NCI-H345 (cell line): ENCODE measurements at places on chromosomes 16 and 17.

DNA sequence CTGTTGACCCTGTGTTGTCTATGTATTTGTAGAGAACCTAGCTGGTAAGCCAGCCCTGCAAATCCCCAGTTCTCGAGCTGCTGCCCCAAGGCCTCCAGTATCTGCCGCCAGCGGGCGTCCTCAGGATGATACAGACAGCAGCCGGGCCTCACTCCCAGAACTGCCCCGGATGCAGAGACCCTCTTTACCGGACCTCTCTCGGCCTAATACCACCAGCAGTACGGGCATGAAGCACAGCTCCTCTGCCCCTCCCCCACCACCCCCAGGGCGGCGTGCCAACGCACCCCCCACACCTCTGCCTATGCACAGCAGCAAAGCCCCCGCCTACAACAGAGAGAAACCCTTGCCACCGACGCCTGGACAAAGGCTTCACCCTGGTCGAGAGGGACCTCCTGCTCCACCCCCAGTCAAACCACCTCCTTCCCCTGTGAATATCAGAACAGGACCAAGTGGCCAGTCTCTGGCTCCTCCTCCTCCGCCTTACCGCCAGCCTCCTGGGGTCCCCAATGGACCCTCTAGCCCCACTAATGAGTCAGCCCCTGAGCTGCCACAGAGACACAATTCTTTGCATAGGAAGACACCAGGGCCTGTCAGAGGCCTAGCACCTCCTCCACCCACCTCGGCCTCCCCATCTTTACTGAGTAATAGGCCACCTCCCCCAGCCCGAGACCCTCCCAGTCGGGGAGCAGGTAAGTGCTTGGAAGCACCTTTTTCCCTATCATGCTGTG is 23.1 kb upstream of the CDC6 start:
- no peak for DNase-seq

DNA sequence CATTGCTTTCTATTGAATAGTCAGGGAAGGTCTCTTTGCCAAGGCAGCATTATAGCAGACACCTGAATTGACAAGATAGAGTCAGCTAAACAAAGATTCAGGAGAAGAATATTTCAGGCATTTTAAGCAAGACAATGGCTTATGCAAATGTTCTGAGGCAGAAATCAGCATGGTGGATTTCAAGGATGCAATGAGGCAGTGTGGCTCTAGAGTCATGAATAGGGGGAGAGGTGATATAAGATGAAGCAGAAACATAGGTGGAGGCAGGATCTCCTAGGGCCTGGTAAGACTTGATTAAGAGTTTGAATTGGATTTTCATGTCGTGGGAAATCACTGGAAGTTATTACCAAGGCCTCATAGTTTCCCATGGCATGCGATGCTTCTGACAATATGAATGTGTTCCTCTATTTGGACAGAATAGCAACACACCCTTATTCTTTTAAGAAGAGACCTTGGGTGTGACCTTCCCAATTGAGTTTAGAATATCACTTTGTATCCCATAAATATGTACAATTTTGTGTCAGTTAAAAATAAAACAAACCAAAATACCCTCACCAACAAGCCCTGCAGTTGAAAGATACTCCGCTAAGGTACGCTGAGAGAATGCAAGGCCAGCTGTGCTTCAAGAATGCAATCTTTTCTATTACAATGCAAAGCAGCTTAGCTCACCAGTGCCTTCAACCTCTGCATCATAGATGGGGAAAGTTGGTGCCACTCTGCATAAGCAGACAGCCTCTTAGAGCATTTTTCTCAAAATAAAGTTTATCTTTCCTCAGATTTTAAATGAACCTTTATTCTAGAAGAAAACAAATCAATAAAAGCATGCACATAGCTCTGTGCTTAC is 139.6 kb upstream of the SALL1 start:
- no peak for DNase-seq

DNA sequence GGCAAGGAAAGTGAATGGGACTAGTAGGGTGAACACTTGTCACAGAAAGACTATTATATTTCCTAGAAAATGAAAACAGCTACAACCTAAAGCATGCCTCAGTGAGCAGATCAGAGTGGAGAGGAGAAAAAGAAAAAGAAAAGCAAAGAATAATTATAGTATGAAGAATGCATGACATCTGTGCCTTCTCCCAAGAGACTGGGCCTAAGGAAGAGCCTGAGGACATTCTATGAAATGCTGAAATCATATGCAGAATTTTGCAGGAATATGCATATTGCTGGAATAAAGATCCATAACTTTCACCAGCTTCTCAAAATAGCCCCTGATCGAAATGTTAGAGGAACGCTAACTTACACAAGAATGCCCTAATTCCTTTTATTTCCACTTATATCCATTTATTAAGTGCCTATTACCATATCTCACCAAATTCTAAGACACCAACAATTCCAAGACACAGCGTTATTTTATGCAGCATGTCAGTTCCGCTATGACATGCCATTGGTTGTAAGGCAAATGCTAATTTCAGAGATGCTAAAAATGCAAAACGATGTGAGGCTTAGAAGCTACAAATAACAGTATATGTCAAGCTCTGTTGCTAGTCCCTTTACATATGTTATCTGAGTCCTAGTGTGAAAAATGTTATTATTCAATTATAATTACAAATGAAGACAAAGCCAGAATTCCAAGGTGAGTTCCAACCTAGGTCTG is 171.0 kb downstream of the SLC39A11 start:
- no peak for DNase-seq

DNA sequence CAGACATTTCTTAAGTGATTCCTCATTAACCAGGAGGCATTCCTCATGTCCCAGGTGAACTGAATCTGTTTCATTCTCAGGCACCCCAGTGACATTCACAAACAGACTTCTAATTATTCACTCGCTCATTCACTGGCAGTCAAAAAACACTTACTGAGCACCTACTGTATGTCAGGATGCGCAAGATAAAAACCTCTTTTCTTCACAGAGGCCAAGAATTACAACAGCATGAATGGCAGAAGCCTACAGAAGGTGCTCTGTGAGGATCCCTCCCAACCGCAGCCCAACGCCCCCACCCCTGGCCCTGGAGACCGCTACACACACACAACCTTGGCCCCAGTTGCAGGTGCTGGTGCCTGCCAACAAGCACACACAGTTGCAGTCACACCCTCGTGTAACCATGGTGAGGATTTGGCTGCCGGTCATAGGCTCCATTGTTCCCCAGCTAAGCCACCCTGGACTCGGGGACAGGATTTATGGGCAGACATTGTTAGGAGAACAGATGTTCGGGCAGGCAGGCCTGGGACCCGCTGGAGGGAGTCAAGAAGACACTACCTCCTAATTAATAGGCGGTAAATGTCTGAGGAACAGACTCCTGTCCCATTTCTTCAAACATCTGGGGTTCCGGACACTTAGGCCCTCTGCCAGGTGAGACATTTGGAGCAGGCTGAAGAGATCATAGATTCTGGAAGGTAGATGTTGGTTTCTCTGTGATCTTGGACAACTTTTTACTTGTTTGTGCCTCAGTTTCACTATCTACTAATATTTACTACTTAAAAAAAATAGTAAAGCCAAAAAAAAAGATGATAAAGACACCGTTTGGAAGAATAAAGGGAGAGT is 43.2 kb downstream of the CUEDC1 start:
- DNase-seq, result peak; percentile 90

GRCh38 chr16:22970209-22970865 is 156.4 kb downstream of the HS3ST2 start:
- no peak for DNase-seq

- no peak for DNase-seq
Observed at GRCh38 chr17:10063730-10064241, 134.6 kb downstream of the GAS7 start.

DNA sequence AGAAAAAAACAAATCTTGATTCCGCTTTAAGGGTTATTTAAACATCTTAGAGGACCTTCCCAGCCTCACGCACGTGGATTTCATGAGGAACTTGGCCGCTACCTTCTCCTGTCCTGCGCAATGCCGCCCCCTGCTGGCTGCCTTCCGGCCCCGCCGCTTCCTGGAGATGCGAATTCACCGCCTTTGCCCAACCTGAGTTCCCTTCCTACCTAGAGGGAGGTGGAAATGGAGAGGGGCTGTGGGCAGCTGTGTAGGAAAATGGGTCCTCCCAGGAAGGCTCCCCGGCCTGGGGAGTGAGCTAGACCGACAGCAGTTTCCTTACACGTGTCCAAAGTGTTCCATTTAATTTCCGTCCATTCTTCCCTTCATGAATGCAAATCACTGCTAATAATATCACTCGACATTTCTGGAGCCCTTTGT is 1.0 kb upstream of the ABCC12 start:
- DNase-seq, result peak; percentile 42

DNA sequence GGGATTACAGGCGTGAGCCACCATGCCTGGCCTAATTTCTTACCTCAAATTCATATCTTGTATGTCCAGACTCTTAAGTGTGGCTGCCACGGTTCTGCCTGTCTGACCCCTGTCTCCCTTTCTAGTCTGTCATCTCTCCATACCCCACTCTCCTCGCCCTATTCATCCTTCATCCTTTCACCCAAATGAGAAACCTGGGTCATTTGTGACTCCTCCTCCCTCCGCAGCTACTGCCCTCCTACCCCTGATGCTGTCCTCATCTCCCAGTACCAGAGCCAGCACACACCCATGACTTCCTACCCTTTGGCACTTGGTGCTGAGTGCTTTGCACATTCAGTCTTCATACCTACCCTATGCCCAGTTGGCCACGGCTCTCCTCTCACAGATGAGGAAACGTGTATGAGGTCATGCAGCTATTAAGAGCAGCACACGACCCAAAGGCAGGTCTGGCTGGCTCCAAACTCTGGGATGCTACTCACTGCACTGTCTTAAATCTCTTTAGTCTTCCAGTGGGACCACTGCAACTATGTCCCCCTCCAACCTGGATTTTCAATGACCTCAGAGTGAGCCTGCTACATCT is 1.6 kb downstream of the SPATA32 start:
- no peak for DNase-seq

GRCh38 chr16:4966736-4967453 is 8.8 kb downstream of the SEC14L5 start:
- DNase-seq, result no peak

- DNase-seq, result peak; percentile 26
Observed at GRCh38 chr16:52573365-52574299, 26.7 kb upstream of the TOX3 start.

GRCh38 chr16:66364959-66365306 is 1.6 kb upstream of the CDH5 start:
- no peak for DNase-seq

GRCh38 chr17:81471818-81472456 is 40.7 kb downstream of the ACTG1 start:
- DNase-seq, result peak; percentile 95

- no peak for DNase-seq
Observed at GRCh38 chr16:11253995-11254912, 1.8 kb downstream of the SOCS1 start.

DNA sequence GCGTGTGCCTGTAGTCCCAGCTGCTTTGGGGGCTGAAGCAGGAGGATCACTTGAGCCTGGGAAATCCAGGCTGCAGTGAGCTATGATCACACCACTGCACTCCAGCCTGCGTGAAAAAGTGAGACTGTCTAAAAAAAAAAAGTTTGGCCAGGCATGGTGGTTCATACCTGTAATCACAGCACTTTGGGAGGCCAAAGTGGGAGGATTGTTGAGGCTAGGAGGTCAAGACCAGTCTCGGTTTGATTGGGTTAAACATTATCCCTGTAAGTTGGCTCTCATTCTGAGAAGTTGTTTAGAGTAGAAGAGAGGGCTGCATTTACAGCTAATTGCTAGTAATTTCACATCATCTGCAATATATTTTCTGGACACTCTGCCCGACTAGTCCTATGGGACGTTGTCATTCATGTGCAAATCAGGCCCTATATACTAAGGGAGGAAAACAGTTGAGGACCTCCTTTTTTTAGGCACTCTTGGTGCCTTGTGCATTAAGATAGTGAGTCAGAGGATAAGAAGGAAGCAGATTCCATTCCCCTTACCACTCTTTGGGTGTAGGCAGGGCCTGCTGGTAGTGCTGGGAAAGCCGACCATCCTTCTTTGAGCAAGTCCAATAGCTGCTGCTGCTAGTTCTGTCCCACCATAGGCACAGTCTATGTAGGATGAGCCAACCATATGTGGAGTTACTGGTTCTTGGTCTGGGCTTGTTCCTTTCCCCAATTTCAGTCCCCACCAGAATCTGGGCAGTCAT is 18.7 kb downstream of the HMOX2 start:
- no peak for DNase-seq

- peak; percentile 6 for DNase-seq
Observed at GRCh38 chr17:37239690-37240334, 136.0 kb upstream of the C17orf78 start.

GRCh38 chr17:47990962-47991731 is 20.2 kb downstream of the CDK5RAP3 start:
- DNase-seq, result no peak

DNA sequence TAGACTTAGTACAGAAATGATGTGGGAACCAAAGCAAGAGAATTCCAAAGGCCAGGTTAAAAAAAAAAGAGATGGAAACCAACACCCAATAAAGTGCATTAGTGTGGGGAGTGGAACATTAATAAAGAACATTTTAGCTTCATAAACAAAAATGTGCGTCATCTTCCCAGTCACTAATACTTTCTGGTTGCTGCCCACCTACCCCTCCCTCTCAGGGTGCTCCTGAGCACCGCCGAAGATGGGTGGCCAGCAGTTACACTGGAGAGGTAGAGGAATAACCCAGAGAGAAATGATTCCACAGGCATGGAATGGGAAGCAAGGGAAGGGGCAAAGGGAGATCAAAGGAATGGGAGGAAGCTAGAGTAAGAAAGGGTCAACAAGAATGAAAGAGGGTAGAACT is 6.0 kb upstream of the CHD3 start:
- no peak for DNase-seq

DNA sequence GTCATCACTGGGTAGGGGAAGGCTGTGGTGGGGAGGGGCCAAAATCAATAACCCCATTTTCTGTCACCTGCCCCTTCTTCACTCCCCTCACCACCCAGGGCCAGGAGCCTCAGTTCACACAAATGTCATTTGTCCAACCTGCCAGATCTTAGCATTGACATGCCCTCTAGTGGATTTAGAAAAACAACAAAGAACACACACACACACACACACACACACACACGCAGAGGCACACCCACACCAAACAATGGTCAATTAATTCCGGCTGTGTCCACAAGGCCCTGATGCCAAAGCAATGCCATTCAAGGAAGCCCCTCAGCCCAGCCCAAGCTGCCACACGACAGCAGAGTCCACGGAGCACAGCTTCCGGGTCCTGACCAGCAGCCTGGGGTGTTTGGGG is 68.4 kb downstream of the NOG start:
- no peak for DNase-seq

DNA sequence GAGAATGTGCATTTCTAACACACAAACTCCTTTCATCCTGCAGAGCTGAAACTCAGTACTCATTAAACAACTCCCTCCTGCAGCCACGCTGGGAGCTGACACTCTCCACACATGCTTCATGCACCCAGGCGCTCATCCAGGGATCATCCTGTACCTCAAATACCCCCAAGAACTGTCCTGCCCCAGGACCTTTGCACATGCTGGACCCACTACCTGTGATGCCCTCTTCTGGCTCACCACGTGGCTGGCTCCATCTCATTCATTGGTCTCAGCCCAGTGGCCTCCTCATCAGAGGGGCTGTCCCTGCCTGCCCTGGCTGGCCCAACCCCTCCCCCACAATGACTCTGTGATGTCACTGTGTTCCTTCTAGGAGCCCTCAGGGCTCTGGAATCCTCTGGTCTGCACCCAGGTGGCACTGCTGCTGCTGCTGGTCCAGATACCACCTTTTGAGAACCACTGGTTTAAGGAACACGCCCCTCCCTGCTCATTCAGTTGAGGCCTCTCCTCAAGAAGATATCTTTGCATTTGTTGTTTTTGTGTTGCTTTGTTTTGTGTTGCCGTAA is 160.9 kb upstream of the FOXF1 start:
- no peak for DNase-seq
